ENCODE measurements at places on chromosomes 16 and 17. TPM values are rescaled to one million over a fixed set of nuclear protein-coding genes. Genes with fewer than 3 reads are reported as not detected.

The GPRC5B gene
- not detected for total RNA-seq

The MPP2 gene
- total RNA-seq, result 1.4 TPM

The LRRC36 gene
- 0.23 TPM for total RNA-seq

DNA sequence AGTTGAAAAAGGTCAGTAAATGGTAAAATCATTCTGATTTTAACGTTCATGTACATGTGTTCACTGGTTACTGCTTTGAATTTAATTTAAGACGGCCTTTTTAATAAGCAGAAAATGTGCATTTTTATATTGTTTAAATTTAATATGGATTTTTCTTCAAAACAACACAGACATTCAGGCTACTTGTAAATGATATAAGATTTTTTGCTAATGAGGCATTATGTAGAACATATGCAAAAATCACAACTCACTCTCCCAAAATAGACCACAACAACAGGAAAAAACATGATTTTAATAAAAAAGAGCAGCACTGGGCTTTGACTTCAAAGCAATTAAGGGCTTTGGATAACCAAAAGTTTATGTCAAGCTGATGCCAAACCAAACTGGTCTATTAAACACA, 22.3 kb downstream of the RPGRIP1L start:
- H3K27me3 ChIP-seq, result no peaks in the 10 kb centered on the region
- no peak overlapping the region for H3K4me3 ChIP-seq
- no peak for DNase-seq
- H3K36me3 ChIP-seq, result peaks cover 14% of the 10 kb centered on the region
- no peak overlapping the region for H3K27ac ChIP-seq

DNA sequence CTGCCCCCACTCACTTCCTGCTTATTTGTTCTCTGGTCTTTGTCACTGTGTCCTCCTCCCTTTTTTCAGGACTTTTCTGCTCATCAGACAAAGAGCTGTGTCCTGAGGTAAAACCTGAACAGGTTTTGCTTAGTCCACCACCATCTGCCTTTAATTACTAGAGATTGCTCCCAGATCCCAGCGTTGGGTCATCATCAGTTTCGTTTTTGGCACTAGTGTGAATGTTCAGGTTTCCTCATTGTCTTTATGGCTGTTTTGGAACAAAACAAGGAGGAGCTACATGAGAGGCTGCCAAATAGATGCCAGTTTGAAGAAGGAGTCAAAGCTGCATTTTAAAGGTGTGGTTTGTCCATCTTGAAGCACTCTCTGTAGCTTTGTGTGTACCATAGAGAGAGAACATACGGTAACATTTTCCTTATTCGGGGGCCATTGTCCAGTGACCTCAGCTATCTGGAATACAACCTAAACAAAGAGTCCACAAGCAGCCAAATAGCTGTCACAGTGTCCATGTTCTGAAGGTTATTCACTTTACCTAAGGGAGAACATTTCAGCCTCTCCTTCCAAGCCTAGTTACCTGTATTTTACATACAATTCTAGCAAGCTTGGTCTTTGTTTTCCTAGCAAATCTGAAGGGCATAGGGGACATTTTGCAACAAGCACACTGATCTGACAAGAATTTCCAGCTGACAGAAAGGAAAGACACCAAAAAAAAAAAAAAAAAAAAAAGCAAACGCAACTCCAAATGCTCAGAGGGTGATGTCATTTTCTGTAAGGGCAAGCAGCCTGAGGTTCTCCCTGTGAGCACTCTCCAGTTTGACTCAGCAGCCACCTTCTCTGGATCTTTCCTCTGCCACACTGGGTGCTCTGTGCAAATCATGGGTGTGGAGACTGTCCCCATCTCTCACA, 196.1 kb downstream of the NTN1 start:
- DNase-seq, result no peak
- H3K27me3 ChIP-seq, result no peaks in the 10 kb centered on the region
- no peaks in the 10 kb centered on the region for H3K36me3 ChIP-seq
- H3K27ac ChIP-seq, result no peak overlapping the region
- H3K4me3 ChIP-seq, result no peak overlapping the region

DNA sequence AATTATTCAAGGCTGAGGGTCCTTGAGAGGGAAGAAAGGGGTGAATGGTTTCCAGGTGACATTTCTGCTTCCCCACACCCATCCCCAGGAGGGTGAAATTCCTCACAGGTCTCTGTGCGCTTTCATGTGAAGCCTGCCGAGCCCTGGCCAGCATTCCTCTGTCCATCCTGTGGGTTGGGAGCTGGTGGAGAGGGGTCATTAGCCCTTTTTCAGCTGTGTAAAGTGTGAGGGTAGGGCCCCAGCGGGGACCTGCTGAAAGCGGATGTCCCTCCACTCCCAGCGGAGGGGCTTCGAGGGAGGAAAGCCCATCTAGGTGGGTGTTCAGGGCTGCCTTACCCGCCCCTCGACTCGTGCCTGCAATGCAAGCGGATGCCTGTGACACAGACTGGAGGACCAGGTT, 53.3 kb upstream of the DLX4 start:
- DNase-seq, result no peak
- peaks cover 26% of the 10 kb centered on the region for H3K27me3 ChIP-seq
- H3K27ac ChIP-seq, result no peak overlapping the region
- H3K4me1 ChIP-seq, result no peaks in the 10 kb centered on the region
- H3K4me3 ChIP-seq, result no peak overlapping the region

- no peak for DNase-seq
- no peak overlapping the region for H3K4me3 ChIP-seq
- peaks cover 16% of the 10 kb centered on the region for H3K36me3 ChIP-seq
- H3K27ac ChIP-seq, result no peak overlapping the region
- H3K27me3 ChIP-seq, result peaks cover 3% of the 10 kb centered on the region
- H3K4me1 ChIP-seq, result peaks cover 34% of the 10 kb centered on the region
Measured at GRCh38 chr17:32492648-32493289, 6.0 kb downstream of the CDK5R1 start.

- peaks cover 54% of the 10 kb centered on the region for H3K4me1 ChIP-seq
- peak overlapping the region; percentile 65 for H3K27ac ChIP-seq
- peak; percentile 65 for DNase-seq
- H3K27me3 ChIP-seq, result no peaks in the 10 kb centered on the region
- peaks cover 7% of the 10 kb centered on the region for H3K36me3 ChIP-seq
- H3K4me3 ChIP-seq, result peak overlapping the region; percentile 16
Measured at GRCh38 chr16:78770353-78771091, 671.1 kb downstream of the WWOX start.

- H3K4me1 ChIP-seq, result no peaks in the 10 kb centered on the region
- no peak overlapping the region for H3K4me3 ChIP-seq
- H3K27me3 ChIP-seq, result no peaks in the 10 kb centered on the region
- H3K27ac ChIP-seq, result no peak overlapping the region
Measured at GRCh38 chr17:69511250-69511649, 96.8 kb downstream of the MAP2K6 start.

- no peaks in the 10 kb centered on the region for H3K27me3 ChIP-seq
- no peaks in the 10 kb centered on the region for H3K4me1 ChIP-seq
- DNase-seq, result no peak
- no peak overlapping the region for H3K27ac ChIP-seq
- no peak overlapping the region for H3K4me3 ChIP-seq
Measured at GRCh38 chr16:28910086-28911031, 14.7 kb downstream of the RABEP2 start.
